NCI-H1092 (cell line): ENCODE measurements at places on chromosomes 6 and 20.

DNA sequence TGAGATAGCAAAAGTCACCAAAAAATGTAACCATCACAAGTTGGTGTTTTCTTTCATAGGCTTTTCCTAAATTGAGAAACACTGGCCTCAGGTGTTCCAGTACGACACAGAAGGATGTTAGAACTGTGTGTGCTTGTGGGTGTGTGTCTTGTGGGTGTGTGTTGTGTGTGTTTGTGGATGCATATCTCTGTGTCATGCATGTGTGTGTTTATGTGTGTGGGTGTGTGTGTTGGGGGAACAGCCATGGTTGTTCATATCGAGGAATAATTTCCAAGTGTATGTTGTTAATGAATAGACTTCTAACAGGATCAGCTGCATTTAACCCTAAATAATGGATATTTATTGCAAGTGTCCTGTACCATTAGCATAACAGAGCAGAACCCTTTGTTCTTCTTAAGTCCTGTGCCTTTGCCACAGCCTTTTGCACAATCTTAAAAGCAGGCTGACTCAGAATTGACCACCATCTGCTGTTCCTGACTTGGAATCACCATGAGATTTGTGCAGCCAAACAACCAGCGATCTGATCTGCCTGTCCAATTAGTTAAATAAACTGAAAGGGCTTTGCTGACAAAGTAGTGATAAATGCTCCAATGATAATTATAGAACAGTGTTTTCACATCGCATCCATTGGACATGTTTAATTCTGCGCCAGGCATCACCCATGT is 7.6 kb downstream of the CD93 start:
- no peak for DNase-seq

GRCh38 chr6:70225055-70225454 is 77.8 kb downstream of the COL9A1 start:
- no peak for DNase-seq

- no peak for DNase-seq
These were observed 259.9 kb downstream of the GJA1 start for GRCh38 chr6:121695329-121695728.

DNA sequence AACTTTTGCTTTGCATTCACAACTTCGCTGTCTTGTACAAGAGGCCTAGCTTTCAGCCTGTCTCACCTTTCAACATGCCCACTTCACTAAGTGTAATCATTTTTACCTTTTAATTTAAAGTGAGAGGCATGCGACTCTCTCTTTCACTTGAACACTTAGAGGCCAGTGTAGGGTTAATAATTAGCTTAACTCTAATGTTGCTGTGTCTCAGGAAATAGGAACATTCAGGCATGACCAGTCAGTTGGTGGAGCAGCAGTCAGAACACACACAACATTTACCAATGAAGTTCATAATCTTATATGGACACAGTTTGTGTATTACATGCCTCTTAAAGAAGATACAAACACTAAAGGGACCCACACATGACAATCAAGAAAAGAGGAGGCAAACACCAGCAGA is 47.6 kb downstream of the HTR1B start:
- DNase-seq = no peak

GRCh38 chr6:159421586-159421985 is 252.4 kb downstream of the FNDC1 start:
- no peak for DNase-seq

- no peak for DNase-seq
These were observed 2.2 kb upstream of the VEGFA start for GRCh38 chr6:43767553-43768505.

DNA sequence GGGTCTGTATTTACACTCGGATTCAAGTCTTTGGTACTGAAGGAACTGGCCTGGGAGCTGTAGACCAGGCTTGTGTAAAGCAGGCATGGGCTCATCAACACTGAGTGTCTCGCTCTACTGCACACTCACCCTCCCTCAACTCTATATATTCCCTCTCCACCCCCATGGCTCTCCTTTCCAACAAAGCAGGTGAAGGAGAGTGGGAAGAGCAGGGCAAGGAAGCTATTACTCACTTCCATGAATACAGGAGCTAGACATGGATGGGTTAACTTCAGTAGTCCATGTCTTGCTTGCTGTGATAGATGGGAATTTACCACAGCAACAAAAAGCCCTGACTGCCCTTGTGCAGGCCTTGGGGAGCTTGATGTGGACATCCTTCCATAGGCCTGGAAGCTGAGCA is 20.7 kb upstream of the SLC2A12 start:
- no peak for DNase-seq

GRCh38 chr20:4896119-4896702 is 105.1 kb downstream of the SLC23A2 start:
- DNase-seq = no peak

GRCh38 chr6:3911130-3911529 is 62.0 kb downstream of the FAM50B start:
- DNase-seq = no peak

- DNase-seq = no peak
These were observed 110.0 kb upstream of the EYS start for GRCh38 chr6:65816991-65817390.

DNA sequence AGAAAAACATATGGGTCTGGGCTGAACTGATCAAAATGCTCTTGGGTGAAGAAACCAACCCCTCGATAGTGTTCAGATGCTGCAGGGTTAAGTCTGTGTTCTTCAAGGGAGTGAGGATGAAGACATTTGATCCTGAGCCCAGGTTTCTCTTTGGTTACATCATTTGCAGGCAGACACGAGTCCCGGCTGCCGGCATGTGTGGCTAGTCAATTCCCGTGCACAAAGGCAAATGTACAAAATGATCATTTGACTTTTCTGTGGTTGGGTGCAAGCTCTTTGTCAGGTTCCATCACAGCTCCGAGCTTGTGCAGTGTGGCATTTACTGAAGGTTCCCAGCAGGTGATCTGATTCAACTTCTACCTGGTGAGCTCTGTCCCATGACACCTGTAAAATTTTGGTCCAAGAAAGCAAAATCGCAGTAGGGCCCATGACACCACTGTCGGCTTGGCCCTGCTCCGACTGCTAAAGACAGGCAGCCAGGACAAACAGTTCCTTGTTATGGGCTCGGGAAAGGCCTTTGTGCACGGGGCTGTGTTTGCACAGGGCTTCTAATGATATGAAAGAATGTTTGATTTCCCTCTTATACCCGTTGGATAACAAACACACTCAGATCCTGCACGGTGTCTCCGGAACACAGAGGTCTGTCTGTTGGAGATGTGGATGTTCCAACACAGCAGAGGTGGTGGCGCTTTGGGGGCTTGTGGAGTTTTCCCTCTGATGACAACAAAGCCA is 46.9 kb downstream of the GJA10 start:
- peak; percentile 43 for DNase-seq

- no peak for DNase-seq
These were observed 48.4 kb downstream of the CEP43 start for GRCh38 chr6:167047554-167047953.

DNA sequence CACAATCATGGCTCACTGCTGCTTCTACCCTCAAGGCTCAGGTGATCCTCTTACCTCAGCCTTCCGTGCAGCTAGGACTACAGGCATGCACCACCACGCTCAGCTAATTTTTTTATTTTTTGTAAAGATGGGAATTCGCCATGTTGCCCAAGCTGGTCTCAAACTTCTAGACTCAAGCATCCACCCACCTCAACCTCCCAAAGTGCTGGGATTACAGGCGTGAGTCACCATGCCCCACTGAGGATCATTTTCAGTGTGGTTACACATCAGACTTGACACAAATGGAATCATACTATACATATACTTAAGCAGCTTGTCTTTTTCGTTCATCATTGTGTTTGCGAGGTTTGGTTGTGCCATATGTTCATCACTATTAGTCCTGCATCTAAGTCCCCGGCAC is 26.6 kb downstream of the ZC3H12D start:
- no peak for DNase-seq

- DNase-seq = no peak
These were observed 226.3 kb downstream of the ZFAND3 start for GRCh38 chr6:38045701-38046305.

GRCh38 chr6:169362501-169363121 is 109.0 kb upstream of the THBS2 start:
- DNase-seq = no peak

- DNase-seq = no peak
These were observed 231.8 kb downstream of the SOD2 start for GRCh38 chr6:159461266-159461665.

GRCh38 chr20:4898282-4899244 is 102.7 kb downstream of the SLC23A2 start:
- no peak for DNase-seq

- DNase-seq = no peak
These were observed 577.9 kb upstream of the FLRT3 start for GRCh38 chr20:14915356-14915755.

GRCh38 chr6:130945401-130945919 is 117.6 kb downstream of the EPB41L2 start:
- no peak for DNase-seq

DNA sequence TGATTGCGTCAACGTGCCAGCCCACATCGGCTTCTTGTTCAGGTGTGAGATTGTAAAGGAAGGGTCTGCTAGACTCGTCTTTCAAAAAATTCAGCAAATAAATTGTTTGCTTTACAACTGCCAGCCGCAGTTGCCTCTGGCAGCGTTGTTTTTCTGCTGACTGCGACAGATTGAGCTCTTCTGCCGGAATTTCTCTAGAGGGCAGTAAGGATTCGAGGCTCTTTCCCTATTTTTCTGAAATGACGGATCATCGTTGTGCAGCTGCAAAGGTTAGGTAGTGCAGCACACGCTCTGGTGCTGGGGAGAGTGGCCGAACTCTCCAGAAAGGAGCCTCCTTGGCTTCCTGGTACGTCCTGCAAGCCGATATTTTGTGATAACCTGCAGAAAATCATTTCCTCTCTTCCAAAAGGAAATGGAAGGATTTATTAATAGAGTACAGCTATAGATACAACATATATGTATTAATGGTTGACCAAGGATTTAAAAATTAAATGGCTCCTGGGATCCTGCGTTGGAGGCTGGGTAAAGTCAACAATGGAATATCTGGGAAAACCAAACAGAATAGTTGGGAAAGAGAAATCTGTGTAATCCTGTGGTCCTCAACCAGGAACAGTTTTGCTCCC is 121.9 kb upstream of the ZFP64 start:
- DNase-seq = peak; percentile 60

DNA sequence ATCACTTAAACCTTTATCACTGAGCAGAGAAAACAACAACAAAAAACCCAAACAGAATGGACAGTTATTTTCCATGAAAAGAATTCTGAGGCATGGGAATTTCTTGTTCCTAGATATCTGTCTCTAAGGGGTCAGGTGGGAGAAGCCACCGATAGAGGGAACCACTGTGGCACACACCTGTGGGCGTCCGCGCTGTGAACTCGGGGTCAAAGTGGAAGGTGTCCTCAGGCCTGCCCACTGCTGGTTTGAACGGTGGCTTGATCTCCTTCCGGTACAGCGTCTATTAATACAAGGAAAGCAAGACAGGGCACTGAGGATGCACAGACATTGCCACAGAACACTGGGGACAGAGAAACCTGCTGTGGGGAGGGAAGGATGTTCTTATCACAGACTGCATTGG is 76.5 kb upstream of the MPC1 start:
- no peak for DNase-seq

- DNase-seq = no peak
These were observed 38.7 kb upstream of the TFAP2A start for GRCh38 chr6:10453596-10453995.

DNA sequence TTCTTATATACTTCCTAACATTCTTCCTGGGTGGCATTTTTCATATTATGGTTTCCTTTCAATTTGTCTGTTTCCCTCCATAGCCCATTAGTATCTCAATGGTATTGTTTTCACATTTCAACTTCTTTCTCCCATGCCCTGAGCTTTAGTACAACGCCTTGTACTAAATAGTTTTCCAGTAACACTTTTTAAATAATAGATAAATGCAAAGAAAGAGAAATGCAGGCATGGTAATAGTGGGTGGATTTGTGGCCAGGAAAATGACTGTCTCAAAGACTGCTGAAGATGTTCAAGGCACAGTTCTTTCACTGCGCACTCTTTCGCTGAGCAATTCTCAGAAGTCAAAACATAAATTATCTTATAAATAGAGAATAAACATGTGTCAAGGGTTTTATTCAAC is 145.1 kb downstream of the LCA5 start:
- DNase-seq = no peak

- DNase-seq = no peak
These were observed 53.9 kb downstream of the PREX1 start for GRCh38 chr20:48773837-48774418.

GRCh38 chr6:108987156-108987555 is 107.5 kb downstream of the SESN1 start:
- DNase-seq = no peak

DNA sequence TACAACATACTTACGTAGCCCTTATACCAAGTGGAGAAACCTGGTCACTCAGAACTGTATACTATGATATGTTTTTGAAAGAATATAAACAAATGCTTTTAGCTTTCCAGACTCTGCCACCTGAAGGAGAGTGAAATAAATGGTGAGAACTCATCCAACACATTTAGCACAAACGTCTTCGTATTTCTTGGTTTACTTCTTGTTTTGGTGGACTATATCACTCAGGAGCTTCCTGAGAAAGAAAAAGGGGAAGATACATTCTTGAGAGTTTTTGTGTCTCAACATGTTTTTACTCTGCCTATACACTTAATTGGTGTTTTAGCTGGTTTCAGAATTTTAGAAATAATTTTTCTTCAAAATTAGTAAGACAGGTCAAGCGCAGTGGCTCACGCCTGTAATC is 19.4 kb upstream of the CTAGE9 start:
- DNase-seq = no peak

- no peak for DNase-seq
These were observed 286.0 kb downstream of the ADGB start for GRCh38 chr6:146884728-146885127.

GRCh38 chr6:1296542-1296941 is 15.4 kb upstream of the FOXQ1 start:
- no peak for DNase-seq

- DNase-seq = no peak
These were observed 170.3 kb upstream of the AHI1 start for GRCh38 chr6:135667691-135668455.

DNA sequence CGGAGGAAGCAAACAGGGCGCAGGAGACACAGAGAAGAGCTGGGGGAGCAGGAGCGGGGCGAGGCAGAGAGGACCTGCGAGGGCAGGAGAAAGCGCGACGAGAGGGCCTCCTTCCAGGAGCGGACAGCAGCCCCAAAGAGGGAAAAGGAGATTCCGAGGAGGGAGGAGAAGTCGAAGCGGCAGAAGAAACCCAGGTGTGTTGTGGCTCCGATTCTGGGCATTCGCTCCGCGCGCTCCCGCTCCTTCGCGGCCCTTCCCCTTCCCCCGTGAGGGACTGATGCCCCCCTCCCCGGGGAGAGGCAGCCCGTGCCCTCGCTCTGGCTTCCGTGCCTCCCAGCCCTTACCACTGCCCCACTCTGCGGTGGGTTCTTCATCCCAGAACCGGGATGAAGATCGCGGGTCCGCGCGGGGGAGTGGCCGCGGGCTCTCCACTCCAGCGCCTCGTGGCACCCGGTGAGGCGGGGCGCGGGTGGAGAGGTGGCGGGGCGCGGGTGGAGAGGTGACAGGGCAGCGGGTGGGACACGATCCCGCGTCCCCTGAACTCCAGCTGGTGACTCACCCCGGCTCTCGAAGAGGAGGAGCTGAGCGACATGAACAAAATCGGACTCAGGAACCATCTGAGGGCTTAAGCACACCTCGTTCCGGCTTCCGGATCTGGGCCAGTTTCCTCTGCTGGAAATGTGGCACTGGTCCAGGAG is 22.4 kb downstream of the TMC2 start:
- DNase-seq = no peak

GRCh38 chr6:161498359-161498758 is 224.5 kb upstream of the AGPAT4 start:
- DNase-seq = peak; percentile 53
